ENCODE measurements at places on chromosomes 7 and 10.

- DNase-seq: no peak
Measured at GRCh38 chr7:48759431-48760080, 164.8 kb upstream of the CDC14C start.

DNA sequence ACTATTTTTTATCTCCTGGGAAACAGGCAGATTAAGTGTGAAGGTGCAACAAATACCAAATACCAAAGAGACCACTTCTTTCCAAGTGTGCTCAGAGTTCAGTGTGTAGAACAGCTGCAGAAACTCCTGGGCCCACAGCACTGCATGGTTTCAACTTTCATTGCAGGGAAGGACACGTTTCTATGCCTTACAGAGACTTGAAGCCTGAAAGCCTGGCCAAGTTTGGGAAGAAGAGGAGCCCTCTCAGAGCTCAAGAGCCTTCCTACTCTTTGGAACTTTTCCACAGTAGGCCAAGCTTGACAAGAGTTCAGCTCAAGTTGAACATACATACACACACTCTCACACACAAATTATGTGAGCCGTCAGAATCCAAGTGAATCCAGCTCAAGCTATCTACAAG is 2.5 kb downstream of the HOXA4 start:
- no peak for DNase-seq

GRCh38 chr10:86177537-86178155 is 188.9 kb downstream of the GRID1 start:
- DNase-seq: no peak

GRCh38 chr10:68600041-68600778 is 40.1 kb downstream of the TET1 start:
- DNase-seq: no peak

GRCh38 chr7:85462671-85463070 is 275.8 kb upstream of the SEMA3D start:
- DNase-seq: no peak

DNA sequence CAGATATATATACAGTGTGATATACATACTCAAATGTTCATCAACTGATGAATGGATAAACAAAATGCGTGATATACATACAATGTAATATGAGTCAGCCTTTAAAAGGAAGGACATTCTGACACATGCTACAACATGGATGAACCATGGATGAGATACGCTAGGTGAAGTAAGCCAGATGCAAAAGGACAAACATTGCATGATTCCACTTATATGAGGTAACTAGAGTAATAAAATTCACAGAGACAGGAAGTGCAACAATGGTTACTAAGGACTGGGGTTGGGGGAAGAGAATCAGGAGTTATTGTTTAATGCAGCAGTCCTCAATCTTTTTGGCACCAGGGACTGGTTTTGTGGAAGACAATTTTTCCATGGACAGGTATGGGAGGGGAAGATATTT is 47.3 kb upstream of the PIK3AP1 start:
- DNase-seq: no peak

- no peak for DNase-seq
Measured at GRCh38 chr10:11560076-11560709, 51.3 kb downstream of the USP6NL start.

- no peak for DNase-seq
Measured at GRCh38 chr7:1941464-1942242, 271.6 kb downstream of the ELFN1 start.

DNA sequence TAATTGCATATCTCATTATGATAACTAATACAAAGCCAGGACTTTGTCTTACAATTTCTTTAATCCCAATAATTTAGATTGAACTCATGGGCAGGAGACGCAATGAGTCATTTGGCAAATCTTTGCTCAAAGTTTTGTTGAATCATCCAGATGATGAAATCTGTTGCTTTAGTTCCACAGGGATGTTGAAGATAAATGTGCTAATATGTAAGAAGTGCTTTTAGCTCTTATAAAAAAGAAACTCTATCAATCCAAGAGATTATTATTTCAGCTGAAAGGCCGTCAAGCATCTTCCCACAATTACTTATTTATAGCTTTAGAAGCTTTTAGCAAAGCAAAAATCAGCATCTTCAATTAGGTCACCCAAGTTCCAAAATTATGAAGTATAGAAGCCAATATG is 36.8 kb upstream of the ANK3 start:
- DNase-seq: no peak

GRCh38 chr7:45657136-45657889 is 83.1 kb downstream of the ADCY1 start:
- no peak for DNase-seq

DNA sequence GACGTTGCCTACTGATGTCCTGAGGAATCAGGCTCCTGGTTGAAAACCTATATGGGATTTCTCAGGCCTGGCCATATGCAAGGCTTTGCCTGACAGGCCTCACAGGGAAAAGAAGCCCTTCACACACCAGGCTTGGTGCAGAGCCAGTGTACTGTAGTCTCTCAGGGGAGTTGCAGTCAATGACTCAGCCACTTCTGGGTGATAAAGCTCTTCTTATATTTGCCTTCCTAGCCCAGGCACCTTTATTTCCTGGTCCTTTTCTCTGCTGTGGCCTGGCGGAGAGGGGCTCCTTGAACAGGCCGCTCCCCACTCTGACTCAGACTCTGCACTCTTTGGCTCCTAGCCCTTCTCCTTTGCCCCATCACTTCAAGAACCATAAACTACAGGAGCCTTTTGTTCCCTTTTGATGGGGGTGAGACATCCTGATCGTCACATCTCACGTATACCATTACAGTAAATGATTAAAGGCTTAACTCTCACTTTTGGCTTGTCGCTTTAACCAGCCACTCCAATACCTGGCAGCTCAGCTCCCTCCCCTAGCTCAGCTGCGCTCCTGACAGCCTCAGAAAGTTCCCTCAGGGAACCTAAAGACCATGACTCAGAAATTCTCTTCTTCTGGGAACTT is 33.5 kb downstream of the DPY19L1 start:
- peak; percentile 50 for DNase-seq

DNA sequence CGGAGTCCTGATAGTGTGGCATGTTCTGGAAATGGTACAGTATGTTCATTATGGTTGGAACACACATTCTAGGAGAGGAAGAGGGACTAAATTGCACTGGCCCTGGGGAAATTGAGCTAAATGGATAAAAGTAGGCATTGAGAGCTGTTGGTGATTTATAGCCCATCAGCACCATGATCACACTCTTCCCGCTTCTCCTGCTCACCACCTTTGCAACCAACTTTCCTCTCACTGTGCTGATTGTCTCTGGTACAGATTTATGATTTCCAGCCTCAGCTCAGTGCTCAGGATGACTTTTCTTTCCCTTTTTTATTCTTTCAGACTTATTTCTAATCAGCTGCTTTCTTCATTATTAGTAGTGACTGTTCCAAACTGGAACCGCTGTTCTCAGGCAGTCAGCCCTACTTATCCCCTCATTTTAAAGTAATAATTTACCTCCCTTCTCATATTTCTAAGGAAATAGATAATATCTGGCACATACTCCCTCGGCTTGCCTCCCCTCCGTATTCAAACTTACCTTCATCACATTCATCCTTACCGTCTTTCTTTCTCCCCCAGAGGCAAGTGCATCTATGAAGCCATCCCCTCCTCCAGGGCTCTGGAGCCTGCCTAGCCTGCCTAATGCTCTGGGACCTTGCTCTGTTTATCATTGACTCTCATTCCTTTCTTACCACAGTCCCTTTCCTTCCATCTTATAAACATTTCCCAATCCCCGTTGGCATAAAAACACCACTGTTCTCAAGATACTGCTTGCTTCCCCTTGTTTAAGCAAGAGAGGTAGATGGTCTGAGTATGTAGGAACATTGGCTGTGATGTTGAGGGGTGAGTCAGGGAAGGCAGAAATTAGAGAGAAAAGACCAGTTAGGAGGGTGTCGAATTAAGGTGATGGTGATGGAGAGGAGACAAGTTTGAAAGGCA is 51.6 kb upstream of the RPA3 start:
- DNase-seq: no peak

- DNase-seq: no peak
Measured at GRCh38 chr7:30436046-30436445, 42.5 kb downstream of the NOD1 start.

DNA sequence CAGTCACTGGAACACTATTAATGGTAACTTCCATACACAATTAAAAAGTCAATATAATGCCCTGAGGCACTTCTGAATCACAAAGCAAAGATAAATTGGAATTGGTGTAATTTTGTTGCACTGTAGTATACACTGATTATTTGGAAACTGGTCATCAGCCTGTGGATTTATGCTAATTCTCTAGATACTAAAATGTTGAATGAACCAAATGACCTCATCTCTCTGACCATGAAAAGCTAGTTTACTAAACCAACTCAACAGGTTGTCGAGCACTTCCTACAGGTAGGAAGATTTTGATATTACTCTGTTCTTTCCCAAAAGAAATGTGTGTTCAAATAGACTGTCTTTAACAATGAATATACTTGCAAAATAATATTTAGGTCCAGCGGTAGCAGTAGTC is 5.3 kb downstream of the NRP1 start:
- no peak for DNase-seq

DNA sequence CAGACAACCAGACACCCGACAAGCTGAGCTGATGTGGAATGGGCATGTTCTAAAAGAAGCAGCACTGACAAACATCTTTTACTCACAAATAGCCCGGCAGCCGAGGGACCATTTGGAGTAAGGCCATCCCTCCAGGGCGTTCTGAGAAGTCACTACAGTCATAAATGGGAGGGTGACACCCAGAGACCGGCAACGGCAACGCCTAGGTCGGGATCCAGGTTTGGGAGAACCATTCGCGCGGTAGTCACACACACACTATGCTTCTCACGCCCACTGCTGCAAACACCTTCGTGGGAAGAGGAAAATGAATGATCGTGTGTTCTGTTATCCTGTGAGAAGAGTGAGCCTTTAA is 9.8 kb downstream of the TNS3 start:
- no peak for DNase-seq

DNA sequence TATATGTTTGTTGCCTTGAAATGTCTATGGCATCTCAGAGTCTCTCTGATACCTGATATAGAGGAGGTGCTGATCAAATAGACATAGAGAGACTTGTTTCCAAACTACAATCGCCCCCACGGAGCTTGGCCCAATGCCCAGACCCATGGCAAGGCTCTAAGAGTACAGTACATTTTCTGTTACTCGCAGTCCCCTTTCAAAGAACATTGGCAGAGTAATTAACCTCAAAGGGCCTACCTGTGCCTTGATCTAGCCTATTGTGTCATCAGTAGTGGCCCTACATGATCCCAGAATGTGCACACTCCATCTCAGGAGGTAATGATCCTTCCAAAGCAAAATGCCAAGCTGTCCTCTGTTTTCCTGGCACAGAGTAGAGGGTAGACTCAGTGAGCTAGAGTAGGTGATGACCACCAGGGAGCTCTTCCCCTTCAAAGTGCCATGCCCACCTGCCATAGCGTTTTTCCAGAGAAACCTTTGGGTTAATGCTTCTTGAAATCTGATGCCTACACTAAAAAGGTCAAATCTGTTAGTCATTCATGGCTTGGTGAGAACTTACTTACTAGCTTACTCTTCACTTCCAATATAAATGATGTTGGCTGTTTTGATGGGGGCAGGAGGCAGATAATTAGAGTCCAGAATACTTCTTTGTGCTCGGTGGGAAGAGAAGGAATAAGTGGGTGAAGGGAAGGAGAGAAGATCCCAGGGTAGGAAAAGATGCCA is 41.2 kb upstream of the ACSL5 start:
- no peak for DNase-seq

DNA sequence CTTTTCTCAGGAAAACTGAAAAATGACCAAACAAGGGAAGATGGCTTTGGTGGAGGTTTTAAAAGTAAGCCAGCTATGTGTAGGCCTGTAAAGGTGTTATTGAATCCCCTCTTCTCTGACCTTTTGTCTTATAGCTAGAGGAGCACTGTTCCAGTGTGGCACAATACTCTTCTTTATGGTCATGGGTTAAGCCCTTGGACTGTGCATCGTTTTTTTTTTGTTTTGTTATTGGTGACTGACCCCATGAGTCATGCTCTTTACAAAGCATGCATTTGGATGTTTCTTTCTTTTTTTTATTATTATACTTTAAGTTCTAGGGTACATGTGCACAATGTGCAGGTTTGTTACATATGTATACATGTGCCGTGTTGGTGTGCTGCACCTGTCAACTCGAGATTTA is 19.6 kb upstream of the FAM25A start:
- DNase-seq: no peak

DNA sequence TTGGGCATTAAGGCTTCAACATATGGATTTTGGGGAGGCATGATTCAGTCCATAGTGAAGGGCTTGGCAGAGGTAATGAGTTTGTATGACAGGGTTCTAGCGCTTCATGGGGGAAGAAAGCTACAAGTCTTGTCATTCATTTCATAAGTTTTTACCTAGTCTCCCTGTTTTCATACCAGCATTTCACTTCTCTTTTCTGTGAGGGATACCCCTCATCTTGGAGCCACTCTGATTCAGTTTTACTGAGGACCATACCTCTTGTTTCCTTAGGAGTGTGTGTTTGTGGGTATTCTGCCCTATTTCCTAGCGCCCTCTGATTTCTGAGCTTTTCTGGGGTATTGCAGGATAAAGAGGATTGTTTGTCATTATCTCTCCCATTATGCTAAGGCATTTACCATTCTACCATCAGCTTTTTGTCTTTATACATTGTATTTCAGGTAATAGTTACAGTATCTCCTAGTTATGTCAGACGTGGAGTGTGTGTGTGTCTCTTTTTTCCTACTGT is 6.8 kb downstream of the RSBN1L start:
- DNase-seq: no peak

- DNase-seq: no peak
Measured at GRCh38 chr10:11023009-11023953, 5.6 kb downstream of the CELF2 start.

GRCh38 chr7:1681581-1681980 is 11.5 kb downstream of the ELFN1 start:
- no peak for DNase-seq

- DNase-seq: no peak
Measured at GRCh38 chr10:43074409-43074808, 2.5 kb upstream of the RET start.

DNA sequence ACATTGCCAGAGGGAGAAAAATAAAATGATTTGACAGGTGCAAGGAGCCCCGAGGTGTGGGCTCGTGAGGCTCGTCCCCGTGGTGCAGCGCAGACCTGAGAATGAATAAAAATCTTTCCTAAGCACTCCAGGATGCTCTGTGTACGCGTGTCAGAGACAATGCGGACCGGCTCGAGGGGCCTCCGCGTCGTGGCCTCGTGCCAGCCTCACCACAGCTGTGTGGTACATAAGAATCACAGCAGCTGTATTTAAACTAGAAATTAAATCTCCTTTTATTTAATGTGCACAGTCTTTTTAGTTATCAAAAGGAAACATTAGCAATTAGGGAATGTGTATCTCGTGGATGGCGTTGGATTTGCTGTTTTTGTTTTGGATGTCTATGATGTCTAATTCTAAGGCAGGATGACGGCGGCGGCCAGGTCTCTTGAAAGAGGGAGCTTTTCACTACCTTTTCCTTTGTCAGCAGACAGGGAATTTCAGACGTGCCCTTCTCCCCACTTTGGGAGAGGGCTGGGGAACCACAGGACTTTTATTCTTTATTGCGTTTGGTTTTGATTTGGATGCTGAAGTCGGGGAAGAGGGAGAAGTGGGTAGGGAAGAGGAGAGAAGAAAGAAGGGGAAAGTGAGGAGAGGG is 365.3 kb upstream of the SHH start:
- DNase-seq: no peak
